ENCODE measurements at places on chromosomes 4 and X. TPM values are rescaled to one million over a fixed set of nuclear protein-coding genes. Genes with fewer than 3 reads are reported as not detected.

- H3K27me3 ChIP-seq, result no peaks in the 10 kb centered on the region
- H3K36me3 ChIP-seq, result no peaks in the 10 kb centered on the region
- DNase-seq, result no peak
- no peak overlapping the region for H3K4me3 ChIP-seq
- no peaks in the 10 kb centered on the region for H3K4me1 ChIP-seq
Observed at GRCh38 chr4:151952711-151953254, 192.0 kb upstream of the GATB start.

- peaks cover 7% of the 10 kb centered on the region for H3K4me1 ChIP-seq
- no peak overlapping the region for H3K27ac ChIP-seq
- DNase-seq, result peak; percentile 49
- H3K36me3 ChIP-seq, result no peaks in the 10 kb centered on the region
Observed at GRCh38 chrX:40651620-40652223, 4.4 kb upstream of the CXorf38 start.

GRCh38 chr4:74934016-74934831 is 1.3 kb downstream of the PARM1 start:
- DNase-seq, result peak; percentile 44
- H3K4me3 ChIP-seq, result peak overlapping the region; percentile 53
- no peaks in the 10 kb centered on the region for H3K36me3 ChIP-seq
- peak overlapping the region; percentile 88 for H3K27ac ChIP-seq
- peaks cover 13% of the 10 kb centered on the region for H3K4me1 ChIP-seq

DNA sequence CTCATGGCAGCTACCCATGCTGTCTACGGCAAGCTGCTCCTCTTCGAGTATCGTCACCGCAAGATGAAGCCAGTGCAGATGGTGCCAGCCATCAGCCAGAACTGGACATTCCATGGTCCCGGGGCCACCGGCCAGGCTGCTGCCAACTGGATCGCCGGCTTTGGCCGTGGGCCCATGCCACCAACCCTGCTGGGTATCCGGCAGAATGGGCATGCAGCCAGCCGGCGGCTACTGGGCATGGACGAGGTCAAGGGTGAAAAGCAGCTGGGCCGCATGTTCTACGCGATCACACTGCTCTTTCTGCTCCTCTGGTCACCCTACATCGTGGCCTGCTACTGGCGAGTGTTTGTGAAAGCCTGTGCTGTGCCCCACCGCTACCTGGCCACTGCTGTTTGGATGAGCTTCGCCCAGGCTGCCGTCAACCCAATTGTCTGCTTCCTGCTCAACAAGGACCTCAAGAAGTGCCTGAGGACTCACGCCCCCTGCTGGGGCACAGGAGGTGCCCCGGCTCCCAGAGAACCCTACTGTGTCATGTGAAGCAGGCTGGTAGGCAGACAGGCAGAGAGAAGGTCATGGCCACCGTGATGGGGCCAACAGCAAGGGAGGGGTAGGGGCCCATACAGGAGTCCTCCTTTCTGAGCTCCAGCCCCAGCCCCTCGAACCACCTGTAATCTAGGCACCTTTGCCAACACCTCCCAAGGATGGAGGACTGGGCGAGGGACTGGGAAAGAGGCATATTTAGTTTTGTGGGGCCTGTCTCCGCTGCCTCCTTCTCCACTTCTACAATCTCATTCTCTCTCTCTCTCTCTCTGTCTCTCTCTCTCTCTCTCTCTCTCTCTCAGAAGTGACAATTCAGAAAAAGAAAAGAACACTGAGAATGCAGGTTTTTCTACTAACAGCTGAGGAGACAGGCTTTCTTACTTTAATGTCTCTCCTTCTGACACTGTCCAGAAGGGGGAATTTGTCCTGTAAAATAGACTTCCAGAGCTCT is 4.7 kb upstream of the TSPYL2 start:
- no peak for DNase-seq
- H3K4me3 ChIP-seq, result no peak overlapping the region
- H3K27me3 ChIP-seq, result no peaks in the 10 kb centered on the region
- no peaks in the 10 kb centered on the region for H3K4me1 ChIP-seq
- no peaks in the 10 kb centered on the region for H3K36me3 ChIP-seq

The ENAM gene
- 9.4 TPM for total RNA-seq

The TMPRSS11D gene
- total RNA-seq, result not detected

The DCAF4L1 gene
- 0.43 TPM for total RNA-seq

All from heart left ventricle (tissue), 16 donors.